GM06990 (cell line): ENCODE measurements at places on chromosomes 1 and 21.

DNA sequence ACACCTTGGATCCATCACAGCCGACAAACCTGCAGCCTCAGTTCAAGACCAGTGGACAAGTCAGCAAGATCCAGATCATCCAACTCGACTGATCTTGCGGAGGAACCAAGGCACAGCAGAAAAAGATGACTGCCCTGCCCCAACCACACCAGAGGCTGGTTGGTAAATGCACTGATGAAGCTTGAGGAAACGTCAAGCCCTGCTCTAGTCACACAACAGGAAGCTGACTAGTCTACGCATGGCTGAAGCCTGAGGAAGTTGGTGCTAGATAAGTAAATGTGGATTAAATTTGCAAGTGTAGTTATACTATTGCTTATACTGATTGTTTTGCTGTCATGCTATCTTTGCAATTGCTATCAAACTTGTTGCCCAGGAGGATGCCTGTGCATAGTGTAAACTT lies 89.0 kb downstream of the LIPI start:
- DNase-seq, result no peak

DNA sequence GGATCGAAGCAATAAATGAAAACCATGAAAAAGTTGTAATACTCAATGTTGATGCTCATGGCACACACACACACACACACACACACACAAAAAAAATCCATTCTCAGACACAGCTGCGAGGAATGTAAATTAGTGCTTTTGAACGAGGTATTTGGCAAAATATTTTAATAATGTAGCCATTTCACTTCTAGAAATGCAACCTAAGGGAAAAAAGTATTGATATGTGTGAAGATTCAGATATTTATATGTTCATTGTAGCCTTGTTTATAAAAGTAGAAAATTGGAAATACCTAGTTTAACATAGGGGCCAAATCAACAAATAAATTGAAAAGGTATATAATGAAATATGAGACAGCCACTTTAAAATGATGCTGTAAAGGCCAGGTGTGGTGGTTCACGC lies 3.8 kb downstream of the PLEKHA6 start:
- DNase-seq, result no peak

DNA sequence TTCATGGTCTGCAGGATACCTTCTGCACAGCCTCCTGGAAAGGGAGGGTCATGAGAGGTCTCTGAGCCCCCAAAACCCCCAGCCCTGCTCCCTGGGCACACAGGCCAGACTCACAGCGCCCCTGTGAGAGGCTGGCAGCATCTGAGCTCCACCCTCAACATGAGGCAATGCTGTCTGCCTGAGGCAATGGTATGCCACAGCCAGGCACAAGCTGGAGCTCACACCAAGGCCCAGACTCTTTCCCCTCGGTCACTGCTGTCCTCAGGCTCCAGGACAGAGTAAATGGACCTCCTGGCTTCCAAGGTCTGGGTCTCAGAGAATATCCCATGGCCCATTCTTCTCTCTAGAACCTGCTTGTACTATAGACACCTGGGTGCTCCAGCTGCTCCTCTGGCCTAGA lies 17.2 kb downstream of the MEF2D start:
- DNase-seq, result no peak

GRCh38 chr1:48767975-48768510 lies 8.6 kb downstream of the BEND5 start:
- no peak for DNase-seq

DNA sequence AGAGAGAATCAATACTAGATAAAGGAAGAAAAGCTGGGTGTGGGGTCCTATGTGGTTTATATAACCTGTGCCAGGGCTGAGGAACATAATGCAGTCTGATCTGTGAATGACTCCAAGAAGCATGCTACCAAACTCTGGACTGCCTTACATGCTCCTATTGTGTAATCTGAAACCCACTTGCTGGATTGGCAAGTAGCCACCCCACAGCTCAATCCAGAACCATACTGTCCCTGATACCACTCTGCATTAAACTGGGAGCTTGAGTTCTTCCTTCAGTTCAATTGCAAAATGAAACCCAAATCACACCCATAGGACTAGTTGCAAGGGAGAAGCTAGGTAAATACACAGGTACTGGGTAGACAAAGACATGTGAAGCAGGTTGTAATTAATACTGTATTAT lies 115.4 kb upstream of the NEGR1 start:
- no peak for DNase-seq

GRCh38 chr21:38837806-38838461 lies 32.2 kb downstream of the ETS2 start:
- DNase-seq, result no peak

DNA sequence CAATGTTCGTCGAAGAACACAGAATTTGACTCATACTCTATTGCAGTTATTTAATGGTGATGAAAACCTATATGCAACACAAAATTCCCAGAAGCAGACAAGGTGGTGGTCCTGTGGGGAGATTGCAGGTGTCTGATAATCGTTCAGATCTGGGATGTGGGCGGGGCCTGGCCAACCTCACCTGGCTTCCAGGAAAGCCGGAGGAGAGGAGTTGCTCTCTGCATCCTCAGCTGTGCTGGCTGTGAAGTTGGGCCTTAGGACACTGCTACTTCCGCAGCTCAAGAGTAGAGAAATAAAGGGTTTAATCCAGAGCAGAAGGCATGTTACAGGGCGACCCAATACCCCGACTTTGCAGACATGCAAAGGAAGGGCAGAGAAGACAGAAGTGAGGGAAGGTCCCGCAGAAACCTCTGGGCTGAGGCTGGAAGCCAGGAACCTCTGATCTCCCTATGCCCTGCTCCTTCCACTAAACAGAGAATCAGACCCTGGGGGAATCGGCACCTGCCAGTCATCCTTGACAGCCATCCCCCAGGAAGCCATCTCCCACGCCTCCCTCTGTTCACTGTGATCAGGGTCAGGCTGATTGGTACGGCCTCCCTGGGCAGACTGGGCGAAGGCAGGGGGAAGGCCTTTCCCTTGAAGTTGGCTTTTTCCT lies 590.3 kb downstream of the AJAP1 start:
- no peak for DNase-seq
